Suppressor macrophage (primary cell): ENCODE measurements at places on chromosomes 12 and 14.

DNA sequence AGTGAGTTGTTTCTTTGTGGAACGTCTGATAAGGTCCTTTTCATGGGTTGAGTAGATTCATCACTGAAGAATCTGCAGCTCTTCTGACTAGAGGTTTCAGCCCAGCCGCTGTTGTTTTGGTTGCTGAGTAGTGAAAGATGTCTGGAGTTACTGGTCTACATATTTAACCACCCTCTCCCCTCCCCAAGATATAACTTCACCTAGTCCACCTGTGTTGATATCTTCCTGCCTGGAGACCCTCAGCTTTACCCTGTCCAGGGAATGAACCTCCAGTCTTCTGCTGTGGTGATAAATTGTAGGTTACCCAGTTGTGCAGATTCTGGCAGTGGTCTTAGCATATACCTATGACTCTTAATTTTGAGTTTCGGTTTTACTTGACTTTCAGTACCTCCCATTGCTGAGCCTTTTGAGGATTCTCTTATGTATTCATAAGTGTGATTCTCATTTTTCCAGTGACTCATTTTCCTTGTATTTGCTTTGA lies 62.9 kb downstream of the CCDC91 start:
- DNase-seq = no peak

DNA sequence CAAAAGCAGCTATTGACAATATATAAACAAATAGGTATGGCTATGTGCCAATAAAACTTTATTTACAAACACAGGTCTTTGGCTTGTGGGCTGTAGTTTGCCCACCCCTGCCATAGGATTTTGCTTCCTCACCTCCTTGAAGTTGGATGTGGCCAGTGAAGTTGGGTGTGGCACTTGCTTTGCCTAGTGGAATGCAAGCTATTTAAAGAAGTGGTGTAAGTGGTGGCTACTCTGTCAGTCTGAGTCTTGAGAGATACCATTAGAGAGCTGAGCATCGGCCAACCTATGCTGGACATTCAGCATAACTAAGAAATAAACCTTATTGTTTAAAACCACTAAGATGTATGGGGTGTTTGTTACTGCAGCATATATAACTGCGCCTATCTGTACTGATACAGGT lies 321.3 kb downstream of the RGS6 start:
- DNase-seq = no peak

- no peak for DNase-seq
Observed at GRCh38 chr12:47648056-47648579, 57.7 kb downstream of the RPAP3 start.

- DNase-seq = no peak
Observed at GRCh38 chr14:89382901-89383845, 33.9 kb downstream of the FOXN3 start.

DNA sequence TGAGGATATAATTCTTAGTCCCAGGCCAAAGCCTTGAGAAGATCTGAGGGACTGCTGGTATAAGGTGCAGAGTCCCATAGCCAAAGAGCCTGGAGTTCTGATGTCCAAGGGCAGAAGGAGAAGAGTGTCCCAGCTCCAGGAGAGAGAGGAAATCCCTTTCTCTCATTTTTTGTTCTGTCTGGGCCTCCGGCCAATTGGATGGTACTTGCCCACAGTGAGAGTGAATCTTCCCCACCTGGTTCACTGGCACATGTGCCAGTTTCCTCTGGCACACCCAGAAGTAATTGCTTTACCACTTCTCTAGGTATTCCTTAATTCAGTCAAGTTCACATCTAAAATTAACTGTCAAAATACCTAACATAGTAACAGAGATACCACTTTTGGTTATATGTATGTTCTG lies 15.3 kb downstream of the ARID4A start:
- no peak for DNase-seq

DNA sequence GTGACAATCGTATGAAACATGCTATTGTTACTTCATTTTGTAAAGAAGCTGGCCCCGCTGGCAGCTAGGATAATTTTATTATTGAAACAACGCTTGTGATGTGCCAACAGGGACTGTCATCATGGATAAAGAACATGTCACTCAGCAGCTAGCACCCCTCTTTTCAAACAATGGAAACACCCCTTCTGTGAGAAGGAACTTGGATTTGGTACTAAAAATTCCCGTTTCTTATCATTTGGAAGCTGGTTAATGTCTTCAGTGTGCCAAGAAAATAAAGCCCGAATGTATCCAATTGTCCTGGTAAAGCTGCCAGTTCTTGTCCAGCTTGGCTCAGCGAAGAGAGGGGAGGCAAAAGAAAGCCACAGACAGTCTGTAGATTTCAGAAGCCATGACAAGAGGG lies 186.6 kb downstream of the PHLDA1 start:
- DNase-seq = no peak

DNA sequence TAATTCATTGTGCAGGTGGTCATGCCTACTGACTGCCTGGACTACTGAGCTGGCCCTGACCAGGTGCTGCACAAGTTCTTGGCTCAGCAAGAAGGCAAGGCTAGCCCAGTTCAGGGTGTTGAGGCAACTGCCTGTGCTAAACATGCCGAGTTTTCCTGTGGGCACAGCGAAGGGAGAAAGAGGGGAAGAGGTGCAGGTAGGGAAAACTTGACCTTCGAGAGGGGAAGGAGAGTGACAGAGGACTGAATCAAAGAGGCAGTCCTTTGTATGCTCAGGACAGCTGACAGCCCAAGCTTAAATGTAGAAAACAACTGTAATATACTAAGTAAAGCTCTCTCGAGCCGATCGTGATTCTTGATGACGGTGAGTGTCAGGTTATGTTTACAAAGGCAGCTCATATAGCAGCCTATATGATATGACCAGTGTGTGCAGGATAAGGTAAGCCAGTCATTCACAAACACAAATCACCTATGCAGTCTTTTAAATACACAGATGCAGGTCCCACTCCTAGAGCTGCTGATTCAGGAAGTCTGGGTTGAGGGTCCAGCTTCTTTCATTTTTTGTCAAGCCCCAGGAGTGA lies 2.6 kb downstream of the IRAK3 start:
- DNase-seq = no peak
